Spinal cord (tissue), 10 donors: ENCODE measurements at places on chromosomes 6 and 20. TPM values are rescaled to one million over a fixed set of nuclear protein-coding genes. Genes with fewer than 3 reads are reported as not detected.

TAAR2 gene
- not detected for polyA plus RNA-seq

DNA sequence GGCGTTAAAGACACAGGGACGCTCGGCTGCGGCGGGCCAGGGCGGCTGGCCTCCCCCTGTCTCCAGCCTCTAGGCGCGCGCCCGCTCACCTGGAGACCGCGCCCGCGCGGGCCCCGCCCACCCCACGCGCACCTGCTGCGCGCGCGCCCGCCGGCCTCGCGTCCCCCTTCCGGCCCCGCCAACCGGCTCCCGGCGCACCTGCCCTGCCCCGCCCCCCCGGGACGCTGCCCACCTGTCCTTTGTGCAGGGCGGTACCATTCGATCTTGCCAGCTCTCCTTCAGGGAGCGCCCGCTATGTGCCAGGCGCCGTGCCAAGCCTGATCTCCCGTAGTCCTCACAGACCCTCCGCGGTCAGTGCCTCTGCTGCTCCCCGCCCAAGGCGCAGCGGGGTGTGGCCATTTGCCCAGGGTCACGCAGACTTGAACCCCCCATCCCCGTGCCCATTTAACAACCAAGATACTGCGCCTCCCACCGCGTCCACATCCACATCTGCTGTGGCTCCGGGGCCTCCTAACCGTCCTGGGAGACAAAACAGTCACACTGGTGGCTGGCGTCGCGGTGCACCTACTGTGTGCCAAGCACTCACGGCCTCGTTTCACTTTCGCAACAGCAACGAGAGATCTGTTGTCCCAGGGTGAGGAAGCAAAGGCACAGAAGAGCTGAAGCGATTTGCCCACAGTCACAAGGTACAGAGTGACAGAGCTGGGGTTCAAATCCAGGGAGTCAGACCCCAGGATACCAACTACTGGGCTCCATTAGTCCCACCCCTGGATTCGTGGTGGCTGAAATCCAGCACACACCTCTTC is 48.1 kb downstream of the NOL4L start:
- DNase-seq = no peak

OOEP gene
- polyA plus RNA-seq = not detected

GRCh38 chr6:105733556-105734162 is 330.8 kb upstream of the PREP start:
- peak; percentile 44 for DNase-seq

DNA sequence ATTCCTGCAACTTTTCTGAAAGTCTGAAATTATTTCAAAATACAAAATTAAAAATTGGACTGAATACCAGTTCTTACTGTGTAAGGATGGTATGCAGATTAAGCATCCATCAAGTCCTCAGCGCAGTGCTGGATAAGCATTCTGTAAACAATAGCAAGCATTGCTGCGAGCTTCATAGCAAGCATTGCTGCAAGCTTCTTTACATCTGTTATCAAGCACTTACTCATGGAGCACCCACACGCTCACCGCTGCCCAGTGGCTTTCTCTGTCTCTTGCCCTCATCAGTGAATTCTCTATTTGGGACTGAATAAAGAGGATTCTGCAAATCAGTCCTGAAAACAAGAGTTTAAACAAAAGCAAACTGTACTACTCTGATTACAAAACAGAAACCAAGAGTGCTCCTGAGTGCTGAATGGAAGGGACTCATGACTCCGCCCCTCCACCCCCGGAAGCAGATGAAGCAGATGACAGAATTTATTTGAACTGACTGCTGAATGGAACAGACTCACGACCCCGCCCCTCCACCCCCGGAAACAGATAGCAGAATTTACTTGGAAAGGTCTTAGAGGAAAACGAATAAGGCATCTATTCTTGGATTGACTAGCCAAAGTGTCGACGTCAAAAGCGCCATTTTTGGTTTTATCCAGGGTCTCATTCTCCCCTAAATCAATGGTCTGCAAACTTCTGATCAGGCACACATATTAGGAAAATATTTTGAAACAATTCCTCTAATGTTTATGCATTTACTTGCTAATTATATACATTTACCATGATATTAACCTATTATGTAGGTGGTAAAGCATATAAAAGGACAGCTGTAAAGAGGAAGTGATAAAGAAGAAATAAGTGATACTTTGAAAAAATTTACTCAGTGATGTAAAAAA is 22.1 kb upstream of the EYA2 start:
- no peak for DNase-seq
